Mesenteric fat pad (tissue), 1 donor: ENCODE measurements at places on chromosomes 5 and 9. TPM values are rescaled to one million over a fixed set of nuclear protein-coding genes. Genes with fewer than 3 reads are reported as not detected.

DNA sequence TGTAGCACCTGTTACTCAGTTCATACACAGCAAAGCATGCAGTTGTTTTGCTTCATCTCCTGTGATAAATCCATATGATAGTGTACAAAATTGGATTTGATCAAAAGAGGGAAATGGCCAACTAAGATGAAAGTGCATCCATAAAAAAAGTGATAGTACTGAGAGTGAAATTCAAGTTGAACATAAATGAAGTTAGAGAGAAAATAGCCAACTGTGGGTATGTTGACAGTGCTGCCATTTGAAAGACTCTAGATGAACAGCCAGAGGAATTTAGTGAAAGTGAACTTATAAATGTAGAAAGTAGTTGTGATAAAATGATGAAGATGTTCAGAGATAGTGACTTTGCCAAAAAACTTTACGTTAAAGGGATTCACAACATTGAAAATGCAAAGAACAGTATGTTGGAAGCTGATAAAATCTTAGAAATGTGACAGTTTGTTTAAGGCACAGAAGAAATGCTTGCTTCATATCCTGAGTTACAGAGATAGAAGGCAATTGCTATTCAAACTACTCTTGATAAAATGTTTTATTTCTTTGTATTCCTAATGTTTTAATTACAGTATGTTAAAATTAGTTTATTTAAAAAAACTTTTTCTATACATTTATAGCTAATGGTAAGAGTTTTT is 119.7 kb downstream of the DMXL1 start:
- DNase-seq, result no peak

GRCh38 chr9:8521112-8521511 is 721.5 kb upstream of the DMAC1 start:
- no peak for DNase-seq

The PAEP gene
- total RNA-seq, result not detected

DNA sequence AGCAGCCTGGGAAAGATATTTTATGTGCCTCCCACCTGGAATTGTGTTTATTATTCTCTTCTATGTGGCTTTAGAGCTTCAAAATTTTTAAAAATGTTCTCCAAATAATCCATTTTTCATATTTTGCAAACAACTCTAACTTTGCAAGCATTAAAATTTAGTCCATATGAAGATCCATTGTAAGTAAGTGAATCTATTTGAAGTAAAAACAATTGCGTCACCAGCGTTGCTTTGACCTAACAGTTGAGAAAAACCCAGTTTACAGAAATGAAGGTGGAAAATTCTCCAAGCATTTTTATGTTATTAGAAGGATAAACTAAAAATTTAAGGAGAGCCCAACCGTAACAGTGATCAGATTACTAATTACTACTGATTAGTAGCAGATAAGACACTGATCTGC is 38.9 kb upstream of the TLX3 start:
- no peak for DNase-seq

GRCh38 chr9:128222880-128223670 is 19.9 kb downstream of the DNM1 start:
- no peak for DNase-seq

The ANKRD55 gene
- not detected for total RNA-seq

GRCh38 chr9:136807281-136808074 is at the start of gene RABL6:
RABL6 (plus strand) TSS chr9:136807948; CDS start chr9:136808197, 249 bp downstream.
- peak; percentile 93 for DNase-seq

The ERP44 gene
- total RNA-seq, result 21.3 TPM

The DAB2IP gene
- 86.1 TPM for total RNA-seq

DNA sequence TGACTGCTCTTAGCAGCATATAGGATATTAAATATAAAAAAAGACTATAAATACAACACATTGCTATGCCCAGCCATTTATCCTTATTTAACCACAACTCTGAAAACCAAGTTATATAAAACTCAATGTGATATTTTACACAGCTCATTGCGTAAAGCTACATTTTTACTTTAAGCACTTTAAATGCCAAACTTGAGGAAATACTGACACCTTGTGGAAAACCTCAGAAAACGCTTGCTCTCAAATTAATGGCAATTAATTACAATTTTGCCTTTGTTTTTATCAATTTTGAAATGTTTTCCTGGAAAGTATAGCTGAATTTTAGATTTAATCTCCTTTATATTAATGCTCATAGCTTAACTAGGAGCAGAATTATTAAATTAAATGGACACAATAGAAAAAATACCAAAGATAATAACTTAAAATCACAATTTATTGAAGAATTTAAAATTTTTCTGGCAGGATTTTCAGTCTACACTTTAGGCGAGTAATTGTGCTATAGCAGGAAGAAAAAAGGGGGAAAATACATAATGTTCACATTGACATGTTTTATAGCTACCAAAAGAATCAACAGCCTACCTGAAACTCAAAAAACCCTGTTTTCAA is 25.2 kb upstream of the PLAC8L1 start:
- DNase-seq, result no peak

GRCh38 chr5:153233933-153234332 is 256.5 kb upstream of the GRIA1 start:
- DNase-seq, result no peak

- DNase-seq, result no peak
These were observed 143.9 kb downstream of the OR2K2 start for GRCh38 chr9:111186021-111186530.

- DNase-seq, result no peak
These were observed 78.6 kb downstream of the NTRK2 start for GRCh38 chr9:84748112-84748511.

The SPATA31C1 gene
- not detected for total RNA-seq

DNA sequence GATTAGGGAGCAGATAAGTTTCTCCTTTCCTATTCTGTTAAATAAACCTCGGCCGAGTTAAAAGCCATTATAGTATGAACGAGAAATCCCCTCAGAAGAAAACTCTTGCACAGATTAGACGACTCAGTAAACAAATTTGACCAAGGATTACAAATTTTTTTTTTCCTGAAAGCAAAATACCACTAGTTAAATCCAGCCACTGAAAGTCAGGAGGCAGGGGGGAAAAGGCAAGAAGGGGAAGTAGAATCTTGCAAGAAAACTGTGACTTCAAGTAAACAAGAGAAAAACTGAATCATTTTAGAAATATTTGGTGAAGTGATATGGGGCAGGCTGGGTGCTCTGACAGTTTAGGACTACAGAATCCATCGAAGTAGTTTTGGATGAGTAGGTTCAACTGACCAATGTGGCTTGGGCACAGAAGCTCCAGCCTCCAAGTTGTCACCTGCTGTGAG is 251.0 kb downstream of the DENND1A start:
- DNase-seq, result no peak

DNA sequence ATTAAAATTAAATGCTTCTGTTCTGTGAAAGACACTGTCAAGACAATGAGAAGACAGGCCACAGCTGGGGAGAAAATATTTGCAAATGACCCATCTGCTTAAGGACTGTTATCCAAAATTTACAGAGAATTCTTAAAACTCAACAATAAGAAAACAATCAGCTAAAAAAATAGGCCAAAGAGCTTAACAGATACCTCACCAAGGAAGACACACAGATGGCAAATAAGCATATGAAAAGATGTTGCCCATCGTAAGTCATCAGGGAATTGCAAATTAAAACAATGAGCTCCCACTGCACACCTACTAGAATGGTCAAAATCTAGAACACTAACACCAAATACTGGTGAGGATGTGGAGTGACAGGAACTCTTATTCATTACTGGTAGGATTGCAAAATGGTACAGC is 10.3 kb downstream of the WNK2 start:
- no peak for DNase-seq

DNA sequence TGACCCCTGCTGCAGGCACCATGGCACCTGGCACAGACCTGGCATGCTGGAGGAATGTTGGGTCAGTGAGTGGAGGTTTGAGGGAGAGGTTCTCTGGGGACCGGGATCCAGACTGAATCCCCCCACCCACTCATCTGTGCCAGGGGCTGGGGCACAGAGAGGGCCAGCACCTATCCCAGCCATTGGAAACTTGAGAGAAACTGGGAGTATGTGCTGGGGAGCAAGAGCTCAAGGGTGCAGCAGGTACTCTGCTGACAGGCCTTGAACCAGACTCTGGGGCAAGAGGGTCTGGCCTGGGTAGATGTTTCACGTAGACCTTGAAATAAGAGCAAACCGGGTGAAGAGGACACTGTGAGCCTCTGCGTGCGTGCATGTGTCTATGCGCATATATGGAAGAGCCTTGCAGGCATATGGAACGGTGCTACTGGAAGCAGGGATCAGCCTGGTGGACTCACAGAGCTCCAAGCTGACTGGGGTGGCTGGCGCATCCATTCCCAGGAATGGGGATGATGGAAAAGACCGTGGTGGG is 8.8 kb downstream of the FGF18 start:
- peak; percentile 47 for DNase-seq

GRCh38 chr5:17364987-17365810 is 132.8 kb upstream of the TAF11L2 start:
- DNase-seq, result no peak

GRCh38 chr5:114634967-114635901 is 273.4 kb downstream of the KCNN2 start:
- DNase-seq, result no peak

The STC2 gene
- total RNA-seq, result 15.5 TPM

DNA sequence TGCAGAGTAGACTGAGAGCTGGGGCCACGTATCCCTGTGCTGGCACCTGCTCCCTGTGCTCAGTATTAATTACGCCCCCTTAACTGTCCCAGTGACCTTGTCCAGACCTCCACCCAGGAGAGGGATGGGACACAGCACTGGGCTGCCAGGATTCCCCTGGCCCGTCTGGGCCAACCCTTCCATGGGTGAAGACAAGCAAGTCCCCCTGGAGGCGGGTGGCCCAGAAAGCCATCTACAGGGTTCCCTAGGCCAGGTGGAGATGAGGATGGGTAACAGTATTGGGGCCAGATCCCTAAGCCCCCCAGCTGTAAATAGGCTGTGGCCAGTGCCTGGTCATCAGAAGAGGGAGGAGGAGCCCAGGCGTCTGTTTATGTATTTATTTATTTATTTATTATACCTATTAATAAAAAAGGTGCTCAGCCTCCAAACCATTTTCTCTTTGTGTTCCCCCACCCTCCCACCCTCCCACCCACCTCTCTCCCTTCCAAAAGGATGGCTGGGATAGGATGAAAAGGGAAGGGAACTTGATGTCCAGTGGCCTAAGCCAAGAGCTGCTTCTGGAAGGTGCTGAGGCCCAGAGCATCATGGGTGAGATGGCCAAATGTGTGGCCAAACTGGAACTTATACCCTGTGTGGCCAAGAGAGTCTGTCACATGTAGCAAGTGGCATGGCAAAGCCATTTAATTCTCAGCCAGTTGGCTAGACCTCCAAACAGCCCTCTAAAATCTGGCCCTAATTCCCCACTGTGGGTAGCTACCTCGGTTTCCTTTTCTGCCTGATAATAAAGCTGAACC is 43.4 kb upstream of the TESK1 start:
- no peak for DNase-seq

The TRIM36 gene
- total RNA-seq, result 1.3 TPM

GRCh38 chr9:76800901-76801300 is 36.7 kb downstream of the PCA3 start:
- no peak for DNase-seq

The ARL14EPL gene
- not detected for total RNA-seq

The SOHLH1 gene
- total RNA-seq, result not detected

DNA sequence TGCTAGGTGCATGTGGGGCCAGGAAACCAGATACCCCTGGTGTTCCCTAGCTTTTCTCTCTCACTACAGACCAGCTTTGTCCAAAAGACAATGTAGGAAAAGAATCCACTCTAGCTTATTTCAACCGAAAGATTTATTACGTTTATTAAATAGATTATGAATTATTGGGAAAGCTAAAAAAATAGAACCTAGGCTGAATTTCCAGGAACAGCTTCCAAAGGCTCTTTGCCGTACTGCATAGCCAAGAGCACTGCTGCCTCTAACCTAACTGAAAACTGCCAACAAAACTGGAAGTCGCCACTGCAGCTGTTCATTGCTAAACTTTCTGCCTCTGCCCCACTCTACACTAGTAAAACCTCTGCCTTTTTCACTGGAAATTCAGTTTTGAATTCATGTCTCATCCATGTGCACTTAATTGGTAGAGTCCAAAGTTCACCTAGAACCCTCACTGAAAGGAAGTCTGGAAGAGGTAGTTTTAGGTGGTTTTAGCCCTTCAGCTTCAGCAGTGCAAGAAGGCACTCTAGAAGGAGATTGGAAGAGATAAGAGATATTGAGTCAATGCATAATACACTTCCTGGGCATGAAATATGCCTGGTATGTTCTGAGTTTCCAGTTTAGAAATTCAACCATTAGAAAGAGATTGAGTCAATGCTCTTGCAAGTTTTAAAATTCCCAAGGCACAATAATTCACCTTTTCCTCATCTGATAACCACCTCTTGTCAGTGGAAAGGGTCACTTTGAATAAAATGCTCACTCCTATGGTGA is 927.9 kb downstream of the MAT2B start:
- DNase-seq, result no peak

GRCh38 chr5:154945695-154946301 is 4.9 kb downstream of the MRPL22 start:
- no peak for DNase-seq

DNA sequence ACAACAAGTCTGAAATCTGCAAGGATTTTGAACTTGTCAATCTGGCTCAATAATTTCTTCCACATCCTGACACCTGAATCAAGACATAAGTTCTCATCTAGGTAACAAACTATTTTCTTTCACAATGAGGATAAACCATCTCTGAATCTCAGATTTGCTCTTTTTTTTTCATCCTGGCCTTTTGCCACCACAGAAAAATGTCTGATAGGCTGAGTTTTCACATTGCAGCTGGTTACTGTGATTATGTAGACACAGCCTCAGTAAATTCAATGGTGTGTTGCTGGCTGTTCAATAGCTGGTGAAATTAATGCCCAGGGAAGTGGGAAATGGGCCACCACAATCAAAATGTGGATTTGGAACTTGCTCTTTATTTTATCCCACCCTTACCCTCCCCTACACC is 2.8 kb upstream of the ADRA1B start:
- DNase-seq, result no peak

The CDH10 gene
- total RNA-seq, result not detected

DNA sequence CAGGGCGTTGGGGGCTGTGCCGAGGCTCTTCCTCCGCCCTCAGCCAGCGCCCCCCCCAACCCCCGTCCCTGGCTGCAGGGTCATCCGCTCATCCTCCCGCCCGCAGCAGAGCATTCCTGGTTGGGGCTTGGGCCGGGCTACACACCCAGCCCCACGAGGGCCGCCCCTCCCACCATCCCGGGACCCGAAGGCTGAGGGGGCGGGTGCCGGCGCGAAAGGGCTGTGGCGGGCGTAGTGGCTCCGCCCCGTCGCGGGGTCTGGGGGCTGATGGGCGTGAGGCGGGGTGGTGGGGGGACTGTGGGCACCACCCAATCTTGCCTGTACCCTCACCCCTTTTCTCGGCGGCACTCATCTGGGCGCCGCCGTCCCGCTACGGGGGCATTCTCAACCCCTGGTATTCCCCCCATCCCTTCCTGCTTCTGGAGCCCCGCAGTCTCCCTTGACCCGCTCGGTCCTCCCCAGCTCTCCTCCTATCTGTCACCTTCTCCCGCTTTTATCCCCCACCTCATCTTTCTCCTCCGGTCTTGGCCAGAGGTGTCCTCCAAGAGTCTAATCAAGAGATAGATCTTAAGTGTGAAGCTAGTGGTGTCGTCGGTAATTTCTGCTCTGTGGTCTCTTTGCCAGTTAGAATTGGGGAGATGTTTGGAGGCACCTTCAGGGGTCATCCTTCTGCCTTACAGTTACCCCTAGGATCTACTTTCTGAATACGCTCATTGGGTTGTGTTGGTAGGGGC is 1.6 kb downstream of the FER start:
- DNase-seq, result peak; percentile 92

The TTC16 gene
- total RNA-seq, result not detected

- peak; percentile 26 for DNase-seq
These were observed 2.8 kb upstream of the NEURL1B start for GRCh38 chr5:172638209-172638768.

- DNase-seq, result no peak
These were observed 150.0 kb downstream of the CDC42SE2 start for GRCh38 chr5:131413605-131414559.

GRCh38 chr5:4630031-4630430 is 510.1 kb upstream of the ADAMTS16 start:
- no peak for DNase-seq
